ENCODE measurements at places on chromosomes 12 and 14.

DNA sequence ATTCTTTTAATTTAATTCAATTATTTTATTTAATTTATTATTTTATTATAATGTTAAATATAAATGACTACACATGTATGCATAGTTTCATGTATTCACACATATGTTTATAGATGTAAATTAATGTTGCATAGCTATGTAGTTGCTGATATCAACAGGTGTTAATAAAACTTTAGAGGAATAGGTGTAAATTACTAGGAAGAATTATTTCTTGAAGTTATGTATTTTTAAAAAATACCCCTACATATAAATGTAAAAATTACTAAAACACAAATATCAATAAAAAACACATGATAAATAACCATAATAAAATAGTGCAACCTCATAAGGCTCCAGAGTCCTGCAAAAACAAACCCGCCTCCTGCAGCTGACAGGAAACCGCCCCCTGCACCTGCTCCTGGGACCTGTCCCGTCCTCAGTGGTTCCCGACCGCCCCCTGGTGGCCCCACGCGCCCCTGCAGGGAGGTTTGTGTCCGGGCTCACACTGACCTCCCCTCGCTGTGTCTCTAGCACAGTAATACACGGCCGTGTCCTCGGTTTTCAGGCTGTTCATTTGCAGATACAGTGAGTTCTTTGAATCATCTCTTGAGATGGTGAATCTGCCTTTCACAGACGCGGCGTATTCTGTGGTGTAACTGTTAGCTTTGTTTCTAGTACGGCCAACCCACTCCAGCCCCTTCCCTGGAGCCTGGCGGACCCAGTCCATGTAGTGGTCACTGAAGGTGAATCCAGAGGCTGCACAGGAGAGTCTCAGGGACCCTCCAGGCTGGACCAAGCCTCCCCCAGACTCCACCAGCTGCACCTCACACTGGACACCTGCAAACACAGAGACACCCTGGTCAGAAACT is 1264.0 kb downstream of the TMEM121 start:
- DNase-seq, result peak; percentile 69

DNA sequence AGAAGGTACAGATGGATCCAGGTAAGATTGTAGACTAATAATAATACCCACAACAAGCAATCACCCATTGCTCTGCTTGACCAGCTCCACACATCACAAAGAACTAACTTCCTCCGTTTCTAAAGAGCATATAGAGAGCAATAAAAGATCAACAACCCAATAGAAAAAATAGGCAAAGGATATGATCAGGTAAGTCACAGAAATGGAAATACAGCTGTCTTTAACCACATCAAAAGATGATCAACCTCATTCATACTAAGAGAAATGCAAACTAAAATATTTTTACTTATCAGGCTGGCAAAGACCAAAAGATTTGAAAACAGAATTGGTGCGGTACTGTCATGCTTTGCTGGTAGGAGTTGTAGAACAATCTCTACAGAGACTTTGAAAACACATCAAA is 8.9 kb downstream of the C2CD5 start:
- peak; percentile 27 for DNase-seq

- peak; percentile 51 for DNase-seq
These were observed 174.6 kb upstream of the SFSWAP start for GRCh38 chr12:131536337-131536736.

DNA sequence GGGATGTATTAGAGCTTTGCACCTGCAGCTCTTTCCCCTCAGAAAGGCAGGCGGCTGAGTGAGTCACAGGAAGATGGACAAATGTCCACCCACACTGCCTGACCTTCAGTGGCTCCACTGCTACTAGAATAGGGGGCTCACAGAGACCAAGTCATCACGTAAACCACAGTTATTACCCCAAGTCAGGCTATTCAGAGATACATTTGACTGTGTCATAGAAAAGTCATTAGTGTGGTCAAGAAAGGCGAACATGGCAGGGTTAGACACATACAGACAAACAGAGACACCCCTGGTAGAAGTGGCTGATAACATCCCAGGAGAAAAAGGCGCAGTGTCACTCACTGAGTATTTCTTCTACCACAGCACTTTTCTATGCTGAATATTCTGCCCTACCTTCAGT is 36.0 kb downstream of the GCH1 start:
- DNase-seq, result no peak

- no peak for DNase-seq
These were observed 23.9 kb upstream of the NAP1L1 start for GRCh38 chr12:76108356-76108755.

GRCh38 chr14:94139006-94139405 is 9.6 kb upstream of the IFI27L2 start:
- no peak for DNase-seq
